SK-N-DZ (cell line): ENCODE measurements at places on chromosomes 16 and 17.

DNA sequence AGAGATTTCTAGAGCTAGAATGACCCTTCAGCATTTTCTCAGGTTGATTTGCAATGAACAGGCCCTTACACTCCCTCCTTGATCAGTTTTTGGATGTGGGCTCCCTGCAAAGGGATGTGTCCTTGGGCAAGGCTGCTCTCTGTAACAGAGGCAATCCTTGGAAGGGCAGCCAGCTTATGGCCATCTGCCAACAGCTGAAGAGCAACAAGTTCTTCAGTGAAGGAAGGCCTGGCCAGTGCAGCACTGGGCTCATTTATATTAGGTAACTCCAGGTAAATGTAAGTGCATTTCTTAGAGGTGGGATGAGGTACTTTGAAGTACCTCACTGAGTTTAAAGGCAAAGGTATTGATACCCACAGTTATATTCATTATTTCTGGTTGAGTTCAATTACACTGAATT, 114.3 kb upstream of the KCNJ16 start:
- DNase-seq: no peak

- peak; percentile 48 for DNase-seq
Measured at GRCh38 chr16:11047057-11047456, 102.7 kb downstream of the CLEC16A start.

GRCh38 chr16:57704011-57704904, 9.7 kb downstream of the DRC7 start:
- no peak for DNase-seq

GRCh38 chr17:78892936-78893379, 10.0 kb downstream of the CEP295NL start:
- DNase-seq: no peak

GRCh38 chr17:40265337-40265736, 22.3 kb upstream of the CDC6 start:
- no peak for DNase-seq

GRCh38 chr17:58991718-58992331, 114.9 kb downstream of the TRIM37 start:
- no peak for DNase-seq

DNA sequence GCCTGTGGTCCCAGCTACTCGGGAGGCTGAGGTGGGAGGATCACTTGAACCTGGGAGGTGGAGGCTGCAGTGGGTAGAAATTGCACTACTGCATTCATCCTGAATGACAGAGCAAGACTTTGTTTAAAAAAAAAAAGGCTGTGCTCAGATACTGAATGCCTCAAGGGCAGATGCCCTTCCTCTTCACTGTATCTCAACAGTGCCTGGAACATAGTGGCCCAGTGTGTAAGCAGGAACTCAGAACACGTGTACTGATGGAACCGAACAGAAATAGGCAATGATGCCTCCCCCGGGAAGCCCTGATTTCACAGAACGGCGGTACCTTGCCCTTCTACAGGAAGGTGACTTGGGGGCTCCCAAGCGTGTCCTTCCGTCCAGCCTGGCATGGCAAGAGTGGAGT, 46.8 kb downstream of the PLXDC1 start:
- no peak for DNase-seq

- no peak for DNase-seq
Measured at GRCh38 chr16:47995354-47995753, 160.4 kb downstream of the ABCC12 start.

DNA sequence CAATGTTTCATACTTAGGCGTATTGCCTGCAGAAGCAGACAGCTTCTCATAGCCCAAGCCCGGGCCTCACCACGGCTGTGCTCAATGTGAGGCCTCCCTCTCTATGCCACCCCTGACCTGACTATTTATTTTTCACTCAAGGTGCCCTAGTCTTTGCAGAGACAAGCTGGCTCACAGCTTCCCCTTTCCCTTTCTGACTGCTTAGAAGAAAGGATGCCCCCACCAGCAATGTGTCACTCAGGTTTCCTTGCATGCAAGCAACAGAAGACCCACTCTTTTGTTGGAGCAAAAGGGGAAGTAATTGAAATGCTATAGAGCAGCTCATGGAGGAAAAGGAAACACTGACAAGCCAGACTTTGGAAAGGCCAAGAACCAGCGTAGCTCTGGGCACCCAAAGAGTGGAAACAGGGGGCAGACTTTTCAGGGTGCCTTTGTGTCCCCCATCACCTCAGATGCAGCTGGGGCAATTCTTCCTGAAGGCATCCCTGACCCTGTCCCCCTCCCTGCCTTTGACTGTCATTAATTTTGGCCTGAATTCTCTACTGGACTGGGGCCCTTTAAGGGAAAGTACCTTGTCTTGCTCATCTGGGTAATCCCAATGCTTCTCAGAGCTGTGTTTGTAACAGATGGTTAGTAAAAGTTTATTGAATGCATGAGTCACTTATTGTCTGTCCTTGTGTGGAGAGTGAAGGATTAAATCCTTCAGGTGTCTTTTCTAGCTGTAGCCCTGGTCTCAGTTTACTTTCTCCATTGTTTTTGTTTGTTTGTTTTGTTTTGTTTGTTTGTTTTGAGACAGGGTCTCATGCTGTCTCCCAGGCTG, 17.8 kb downstream of the RGS9 start:
- no peak for DNase-seq

DNA sequence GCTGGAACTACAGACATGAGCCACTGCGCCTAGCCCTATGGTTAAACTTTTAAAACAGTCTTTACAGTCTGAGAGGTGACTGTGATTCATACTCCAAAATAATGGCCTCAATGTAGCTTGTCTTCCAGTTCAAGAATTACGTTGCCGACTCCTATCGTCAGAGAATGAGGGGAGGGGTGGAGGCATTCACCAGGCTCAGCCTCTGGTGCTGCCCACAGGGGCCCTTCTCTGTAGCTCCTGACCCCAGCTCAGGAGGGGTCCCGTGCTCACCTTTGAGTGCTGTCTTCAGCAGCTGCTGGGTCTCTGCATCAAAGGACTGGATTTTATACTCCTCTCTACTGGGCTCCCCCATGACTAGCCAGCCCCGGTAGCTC, 1.2 kb downstream of the MIF4GD start:
- DNase-seq: no peak

DNA sequence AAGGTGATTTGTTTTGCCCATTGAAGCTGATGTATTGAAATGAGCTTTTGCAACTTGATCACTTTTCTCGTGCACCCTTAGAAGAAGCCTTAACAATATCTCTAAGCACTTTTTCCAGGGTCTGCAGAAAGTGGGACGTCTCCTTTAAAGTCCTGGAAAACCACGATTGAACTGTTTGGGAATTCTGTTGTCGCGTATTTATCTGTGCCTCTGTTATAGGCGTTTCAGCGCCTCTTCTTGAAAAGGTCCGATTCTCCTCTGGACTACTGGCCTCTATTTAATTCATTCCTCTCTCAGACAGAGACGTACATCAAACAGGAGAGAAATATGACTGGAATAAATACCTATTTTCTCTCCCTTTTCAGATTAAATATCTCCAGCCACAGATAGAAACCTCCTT, 262.4 kb upstream of the PSMD7 start:
- no peak for DNase-seq

DNA sequence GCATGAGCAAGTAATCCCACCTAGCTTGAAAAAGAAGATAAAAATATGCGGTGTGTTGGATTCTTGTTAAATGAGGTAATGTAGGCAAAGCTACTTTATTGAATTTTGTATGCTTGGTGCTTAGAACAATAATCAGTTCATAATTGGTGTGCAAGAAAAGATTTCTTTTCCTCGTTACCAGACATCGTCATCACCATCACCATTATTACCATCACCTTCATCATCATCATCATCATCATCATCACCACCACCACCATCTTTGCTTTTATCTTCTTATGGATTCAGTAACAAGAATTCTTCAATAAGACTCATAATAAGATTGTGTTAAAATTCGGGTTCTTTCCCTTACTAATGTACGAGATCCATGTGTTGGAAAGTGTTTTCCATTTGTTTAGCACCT, 173.7 kb downstream of the RBFOX1 start:
- DNase-seq: no peak

- DNase-seq: no peak
Measured at GRCh38 chr16:88287219-88287618, 95.5 kb upstream of the ZNF469 start.

- peak; percentile 19 for DNase-seq
Measured at GRCh38 chr17:73718912-73719311, 74.7 kb upstream of the SDK2 start.

DNA sequence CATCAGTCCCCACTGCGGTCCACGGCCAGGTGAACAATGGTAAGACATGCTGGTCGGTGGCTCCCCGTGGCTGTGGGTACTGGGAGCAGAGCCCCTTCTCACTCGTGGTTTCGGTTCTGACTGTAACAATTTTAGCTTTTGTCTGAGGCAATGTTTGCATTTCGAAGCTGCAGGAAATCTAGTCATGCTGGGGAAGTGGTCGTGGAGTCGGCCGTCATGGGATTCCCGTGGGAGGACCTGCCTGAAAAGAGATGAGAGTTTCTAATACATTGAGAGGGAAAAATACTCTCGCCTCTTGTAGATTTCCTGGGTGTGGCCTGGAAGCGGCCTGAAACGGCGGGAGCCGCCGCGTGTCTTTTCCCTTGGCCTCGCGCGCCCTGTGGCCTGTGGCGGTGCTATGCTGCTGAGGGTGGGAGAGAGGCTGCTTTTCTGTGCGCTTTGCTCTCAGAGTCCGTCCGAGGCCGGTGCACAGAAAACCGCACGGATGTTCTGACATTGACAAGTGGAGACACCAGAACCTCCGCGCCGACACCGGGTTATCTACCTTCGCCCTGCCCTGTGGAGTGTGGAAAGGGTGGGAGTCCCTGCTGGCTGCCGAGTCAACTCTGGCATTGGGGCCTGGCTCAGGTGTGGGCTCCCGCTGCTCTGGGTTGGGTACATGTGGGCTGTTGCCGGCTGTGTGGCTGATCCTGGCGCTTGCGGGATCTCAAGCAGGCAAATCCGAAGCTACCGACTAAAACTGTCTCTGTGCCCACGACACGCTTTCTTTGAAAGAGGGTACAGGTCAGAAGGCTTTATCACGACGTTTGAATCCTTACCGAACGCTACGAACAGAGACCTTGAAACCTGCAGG, 60.8 kb downstream of the WDR45B start:
- DNase-seq: no peak

DNA sequence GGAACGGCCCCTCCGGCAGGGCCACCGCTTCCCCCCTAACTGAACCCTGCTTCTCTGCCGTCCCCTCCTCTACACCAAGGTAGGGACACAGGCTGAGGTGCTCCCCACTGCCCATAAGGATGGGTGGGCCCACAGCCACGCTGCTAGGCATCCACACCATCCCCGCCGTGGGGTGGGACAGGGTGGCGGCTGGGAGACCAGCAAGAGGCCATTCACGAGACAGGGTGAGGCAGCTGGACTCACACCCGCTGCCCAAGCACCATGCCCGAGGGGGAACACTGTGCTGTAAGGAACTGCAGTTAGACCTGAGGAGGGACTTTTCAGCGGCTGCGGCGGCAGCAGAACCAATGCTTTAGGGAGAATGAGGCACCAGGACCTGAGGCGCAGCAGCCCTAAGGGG, 47.5 kb upstream of the RRN3 start:
- no peak for DNase-seq

- no peak for DNase-seq
Measured at GRCh38 chr16:58086381-58087208, 42.6 kb downstream of the CFAP20 start.

DNA sequence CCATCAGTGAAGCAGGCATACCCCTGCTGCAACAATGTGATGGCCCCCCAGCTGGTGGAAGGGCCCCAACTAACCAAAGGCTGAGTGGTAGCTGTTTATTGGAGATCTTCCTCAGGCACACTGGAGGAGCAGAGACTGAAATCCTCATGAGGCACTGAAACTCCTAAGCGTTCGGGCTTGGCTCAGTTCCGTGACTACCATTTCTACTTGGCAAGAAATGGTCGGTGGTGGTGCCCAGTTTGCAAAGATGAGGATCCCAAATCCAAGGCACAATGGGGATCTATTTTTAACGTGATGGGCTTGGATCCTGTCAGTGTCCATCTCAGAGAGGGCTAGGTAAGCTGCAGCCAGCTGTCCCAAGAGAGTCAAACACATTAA, 82.8 kb downstream of the TNFRSF13B start:
- DNase-seq: no peak

GRCh38 chr16:23187341-23187740, 4.8 kb downstream of the SCNN1G start:
- DNase-seq: no peak

GRCh38 chr16:54930005-54930868, at the start of gene IRX5:
Gene IRX5 (plus strand): TSS chr16:54930865. CDS start chr16:54931199, 334 bp downstream.
- peak; percentile 92 for DNase-seq

GRCh38 chr16:86117756-86118155, 218.8 kb downstream of the IRF8 start:
- peak; percentile 50 for DNase-seq

DNA sequence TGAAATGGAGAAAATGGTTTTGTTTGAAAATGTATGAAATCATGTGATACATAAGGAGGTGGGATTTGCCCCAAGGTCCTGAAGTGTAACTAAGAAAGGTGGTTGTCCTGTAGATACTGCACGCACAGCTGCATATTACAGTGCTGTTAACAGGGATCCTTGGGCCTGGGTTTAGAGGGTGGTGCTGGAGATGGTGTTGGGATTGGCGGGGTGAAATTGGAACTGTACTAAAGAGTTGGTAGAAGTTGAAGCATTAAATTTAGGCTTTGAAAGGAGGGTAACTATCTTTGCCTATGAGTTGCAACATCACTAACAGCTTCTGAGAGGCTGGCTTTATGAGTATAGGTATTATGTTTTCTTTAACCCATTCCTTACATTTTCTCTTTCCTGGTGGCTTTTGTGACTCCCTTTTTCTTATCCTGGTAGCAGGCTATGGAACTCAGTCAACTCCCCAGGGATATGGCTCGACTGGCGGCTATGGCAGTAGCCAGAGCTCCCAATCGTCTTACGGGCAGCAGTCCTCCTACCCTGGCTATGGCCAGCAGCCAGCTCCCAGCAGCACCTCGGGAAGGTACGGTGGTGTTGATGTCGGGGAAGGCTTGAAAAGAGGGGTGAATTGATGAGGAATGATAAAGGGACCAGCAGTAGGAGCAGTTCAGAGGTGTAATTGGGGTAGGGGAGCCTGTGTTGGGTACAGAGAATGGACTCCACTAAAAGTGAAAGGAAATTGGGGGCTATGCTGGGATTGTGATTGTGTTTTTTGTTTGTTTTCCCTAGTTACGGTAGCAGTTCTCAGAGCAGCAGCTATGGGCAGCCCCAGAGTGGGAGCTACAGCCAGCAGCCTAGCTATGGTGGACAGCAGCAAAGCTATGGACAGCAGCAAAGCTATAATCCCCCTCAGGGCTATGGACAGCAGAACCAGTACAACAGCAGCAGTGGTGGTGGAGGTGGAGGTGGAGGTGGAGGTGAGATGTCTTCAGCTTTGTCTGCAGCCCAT, 3.8 kb downstream of the FUS start:
- DNase-seq: no peak

DNA sequence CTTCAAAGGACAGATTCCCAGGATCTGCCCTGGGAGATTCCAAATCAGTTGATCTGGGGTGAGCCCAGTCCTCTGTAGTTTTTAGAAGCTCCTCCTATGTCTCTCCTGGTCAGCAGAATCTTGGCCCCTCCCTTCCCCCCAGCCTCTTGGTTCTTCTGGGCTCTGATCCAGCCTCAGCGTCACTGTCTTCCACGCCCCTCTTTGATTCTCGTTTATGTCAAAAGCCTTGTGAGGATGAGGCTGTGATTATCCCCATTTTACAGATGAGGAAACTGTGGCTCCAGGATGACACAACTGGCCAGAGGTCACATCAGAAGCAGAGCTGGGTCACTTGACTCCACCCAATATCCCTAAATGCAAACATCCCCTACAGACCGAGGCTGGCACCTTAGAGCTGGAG, 840 bp upstream of the CDH5 start:
- no peak for DNase-seq
